Progenitor cell of endocrine pancreas (in vitro differentiated cells): ENCODE measurements at places on chromosomes 12 and 14. TPM values are rescaled to one million over a fixed set of nuclear protein-coding genes. Genes with fewer than 3 reads are reported as not detected.

GRCh38 chr14:76904740-76905569, 78.7 kb downstream of the LRRC74A start:
- peaks cover 3% of the 10 kb centered on the region for H3K27me3 ChIP-seq
- no peaks in the 10 kb centered on the region for H3K36me3 ChIP-seq
- no peak for DNase-seq
- H3K4me1 ChIP-seq = peaks cover 7% of the 10 kb centered on the region
- H3K4me3 ChIP-seq = no peak overlapping the region

DNA sequence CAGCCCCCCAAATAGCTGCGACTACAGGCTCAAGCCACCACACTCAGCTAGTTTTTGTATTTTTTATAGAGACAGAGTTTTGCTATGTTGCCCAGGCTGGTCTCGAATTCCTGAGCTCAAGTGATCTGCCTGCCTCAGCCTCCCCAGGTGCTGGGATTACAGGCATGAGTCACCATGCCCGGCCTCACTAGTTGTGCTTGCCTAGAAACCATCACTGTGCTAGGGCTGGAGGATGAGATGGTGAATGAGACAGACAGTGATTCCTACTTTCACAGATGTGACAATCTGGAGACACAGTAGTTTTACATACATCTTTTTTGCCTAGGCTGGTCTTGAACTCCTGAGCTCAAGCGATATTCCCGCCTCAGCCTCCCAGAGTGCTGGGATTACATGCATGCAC, 7.5 kb upstream of the MSI1 start:
- peaks cover 7% of the 10 kb centered on the region for H3K4me1 ChIP-seq
- H3K27ac ChIP-seq = no peak overlapping the region
- no peak for DNase-seq
- no peaks in the 10 kb centered on the region for H3K36me3 ChIP-seq
- H3K27me3 ChIP-seq = peaks cover 18% of the 10 kb centered on the region

GRCh38 chr14:75489480-75489837, 32.8 kb upstream of the BATF start:
- peaks cover 7% of the 10 kb centered on the region for H3K27me3 ChIP-seq
- H3K27ac ChIP-seq = no peak overlapping the region
- H3K4me1 ChIP-seq = peaks cover 6% of the 10 kb centered on the region

The FUT8 gene
- total RNA-seq = 33.4 and 38.8 TPM in 2 replicates

The RNASE3 gene
- total RNA-seq = not detected in 2 replicates

The TAS2R43 gene
- 1.2 and 1.9 TPM in 2 replicates for total RNA-seq
